ENCODE measurements at places on chromosomes 7 and 10. TPM values are rescaled to one million over a fixed set of nuclear protein-coding genes. Genes with fewer than 3 reads are reported as not detected.

SRRM3 gene
- total RNA-seq = 0.98 TPM

PON1 gene
- total RNA-seq = not detected

AKR1E2 gene
- total RNA-seq = 5.7 TPM

MYL10 gene
- not detected for total RNA-seq

PNLIP gene
- not detected for total RNA-seq
